ENCODE measurements at places on chromosomes 7 and 10.

DNA sequence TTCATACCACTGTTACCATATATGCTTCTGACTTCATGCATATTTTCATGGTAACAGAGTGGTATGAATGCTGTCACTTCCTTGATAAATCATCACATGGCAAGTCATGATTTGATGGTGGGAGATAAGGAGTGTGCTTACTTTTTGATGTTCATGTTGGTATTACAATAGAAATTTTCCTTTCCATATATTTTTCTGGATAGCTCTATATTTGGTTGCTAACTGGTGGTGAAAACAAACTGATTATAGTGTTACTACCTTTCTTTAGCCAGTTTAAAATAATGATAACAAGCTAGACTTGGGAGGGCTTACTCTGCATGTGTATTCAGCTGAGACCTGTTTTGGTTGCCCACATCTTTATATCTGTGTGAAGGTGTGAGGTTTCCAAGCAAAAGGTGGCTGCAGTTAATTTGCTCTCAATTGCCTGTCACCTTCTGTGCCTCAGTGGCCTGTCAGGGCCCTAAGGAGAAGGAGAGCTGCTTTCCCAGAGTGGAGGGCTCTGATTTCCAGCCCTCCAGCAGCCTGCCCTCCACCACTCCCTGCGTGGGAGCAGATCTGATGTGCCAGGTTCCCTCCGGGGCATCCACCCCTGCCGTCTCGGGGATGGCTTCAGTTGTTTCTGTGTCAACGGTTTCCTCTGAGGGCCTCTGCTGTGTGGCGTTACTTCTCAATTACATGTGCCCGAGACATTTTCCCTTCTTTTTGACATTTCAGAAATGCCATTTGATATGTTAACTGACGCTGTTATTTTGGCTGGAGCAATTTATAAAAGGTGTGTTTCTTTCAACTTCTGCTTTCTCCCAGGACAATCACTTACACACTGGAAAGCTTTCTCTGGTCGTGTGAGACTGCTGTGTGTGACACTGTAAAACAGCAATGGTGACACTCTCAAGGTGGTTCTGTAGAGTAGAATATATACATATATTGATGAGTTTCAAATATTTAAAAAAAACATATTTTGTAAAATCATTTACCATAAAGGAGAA lies 107.7 kb upstream of the KLF6 start:
- no peak for DNase-seq

DNA sequence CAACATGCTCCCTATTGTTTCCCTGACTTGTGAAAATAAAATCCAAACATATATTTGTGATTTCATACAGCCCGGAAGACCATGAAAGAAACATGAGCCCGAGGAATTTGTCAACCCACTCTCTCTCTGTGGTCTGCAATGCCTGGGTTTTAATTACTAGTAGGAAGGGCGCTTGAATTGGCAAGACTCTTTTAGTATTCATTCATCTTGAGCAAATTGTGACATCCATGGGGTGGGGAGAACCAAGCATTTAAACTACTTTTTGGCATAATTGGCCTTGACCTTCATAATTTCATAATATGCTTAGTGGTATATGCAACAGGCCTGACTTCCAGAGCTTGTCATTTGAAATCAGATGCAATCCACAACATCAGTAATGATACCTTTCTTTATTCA lies 142.4 kb upstream of the BMPER start:
- no peak for DNase-seq

GRCh38 chr7:133061357-133061756 lies 20.5 kb downstream of the CHCHD3 start:
- DNase-seq: no peak

- no peak for DNase-seq
These were observed 154.3 kb upstream of the PCBD1 start for GRCh38 chr10:71042699-71043098.

- DNase-seq: peak; percentile 24
These were observed 100.5 kb upstream of the PPIF start for GRCh38 chr10:79246606-79247275.

DNA sequence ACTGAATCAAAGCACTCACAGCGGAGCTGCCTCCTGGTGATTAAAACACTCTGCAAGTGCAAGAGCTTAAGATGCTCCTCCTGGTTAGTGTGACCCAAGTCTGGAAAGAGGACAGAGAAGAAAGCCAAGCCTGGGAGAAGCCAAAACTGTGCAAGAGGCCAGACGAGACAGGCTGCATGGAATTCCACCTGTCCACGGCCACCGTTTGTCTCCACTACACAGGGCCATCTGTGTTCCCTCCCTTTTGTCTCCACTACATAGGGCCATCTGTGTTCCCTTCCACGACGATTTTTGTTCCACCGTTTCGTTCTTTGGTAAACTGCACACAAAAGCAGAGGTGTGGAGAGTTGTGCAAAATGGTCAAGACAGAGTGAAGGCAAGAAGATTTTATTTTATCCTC lies 233.0 kb downstream of the DIP2C start:
- DNase-seq: no peak

DNA sequence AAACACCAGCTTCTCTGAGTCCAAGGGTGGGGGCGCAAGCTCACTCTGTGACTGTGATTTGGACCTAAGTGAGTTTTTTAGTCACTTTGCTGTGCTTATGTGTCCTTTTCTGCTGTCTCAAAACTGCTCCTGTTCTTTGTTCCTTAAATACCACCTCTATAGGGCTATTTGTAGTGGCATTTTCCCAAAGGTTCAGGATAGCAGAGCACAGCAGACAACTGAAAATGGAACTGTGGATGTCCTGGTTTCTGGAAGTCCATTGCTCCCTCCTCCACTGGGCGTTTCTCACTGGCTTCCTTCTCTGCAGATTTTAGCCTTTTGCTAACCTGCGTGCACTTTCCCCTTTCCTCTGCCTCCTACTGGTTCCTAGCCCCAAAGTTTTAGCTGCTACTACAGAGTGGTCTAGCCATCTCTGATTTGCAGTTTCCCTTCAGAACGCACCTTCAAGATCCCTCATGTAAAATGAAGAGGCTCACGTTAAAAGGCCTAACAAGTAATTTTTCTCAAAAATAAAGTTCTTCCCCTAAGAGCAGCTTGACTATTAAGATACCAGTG lies 25.6 kb downstream of the BLVRA start:
- DNase-seq: no peak

DNA sequence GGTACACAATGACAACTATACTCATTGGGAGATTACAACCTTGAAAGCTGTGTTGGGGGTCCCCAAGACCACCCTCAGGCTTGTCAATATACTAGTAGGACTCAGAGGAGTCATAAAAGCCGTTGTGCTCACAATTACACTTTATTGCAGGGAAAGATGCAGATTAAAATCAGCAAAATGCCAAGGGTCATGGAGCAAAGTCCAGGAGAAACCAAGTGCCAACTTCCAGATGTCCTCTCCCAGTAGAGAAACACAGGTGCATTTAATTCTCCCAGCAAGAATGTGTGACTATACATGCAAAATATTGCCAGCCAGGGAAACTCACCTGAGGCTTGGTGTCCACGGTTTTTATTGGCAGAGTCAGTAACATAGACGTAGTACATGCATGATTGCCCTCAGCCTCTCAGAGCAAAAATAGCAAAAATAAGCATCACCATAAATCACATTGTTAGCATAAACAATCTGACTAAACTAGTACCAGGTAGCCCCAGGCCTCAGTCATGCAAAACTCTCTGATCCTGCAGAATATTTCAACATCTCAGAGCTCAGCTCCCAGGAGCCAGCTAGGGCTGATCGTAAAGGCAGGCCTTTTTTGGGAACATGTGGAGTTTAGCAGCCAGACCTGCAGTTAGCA lies 50.7 kb downstream of the VIM start:
- no peak for DNase-seq

DNA sequence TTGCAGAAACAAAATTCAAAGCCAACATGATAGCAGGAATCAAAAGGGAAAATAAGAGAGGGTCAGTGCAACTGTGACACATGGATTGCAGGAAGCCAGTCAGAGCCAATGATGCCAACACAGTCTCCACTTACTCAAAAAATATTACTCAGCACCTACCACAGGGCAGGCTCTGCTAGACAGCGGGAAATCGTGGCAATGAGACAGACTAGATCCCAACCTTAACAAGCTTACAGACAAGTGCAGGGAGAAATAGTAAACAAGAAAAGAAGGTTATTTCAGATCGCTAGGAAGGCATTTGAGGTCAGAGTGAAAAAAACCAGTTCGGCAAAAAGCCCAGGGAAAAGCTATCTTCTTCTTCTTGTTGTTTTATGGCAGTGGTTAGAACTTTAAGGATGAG lies 45.2 kb upstream of the NPFFR1 start:
- no peak for DNase-seq

- DNase-seq: no peak
These were observed 15.0 kb downstream of the MTERF1 start for GRCh38 chr7:91865511-91865910.

- no peak for DNase-seq
These were observed 15.6 kb downstream of the GRK5 start for GRCh38 chr10:119222966-119223386.

GRCh38 chr7:99672573-99672972 lies 7.2 kb downstream of the CYP3A5 start:
- DNase-seq: no peak

DNA sequence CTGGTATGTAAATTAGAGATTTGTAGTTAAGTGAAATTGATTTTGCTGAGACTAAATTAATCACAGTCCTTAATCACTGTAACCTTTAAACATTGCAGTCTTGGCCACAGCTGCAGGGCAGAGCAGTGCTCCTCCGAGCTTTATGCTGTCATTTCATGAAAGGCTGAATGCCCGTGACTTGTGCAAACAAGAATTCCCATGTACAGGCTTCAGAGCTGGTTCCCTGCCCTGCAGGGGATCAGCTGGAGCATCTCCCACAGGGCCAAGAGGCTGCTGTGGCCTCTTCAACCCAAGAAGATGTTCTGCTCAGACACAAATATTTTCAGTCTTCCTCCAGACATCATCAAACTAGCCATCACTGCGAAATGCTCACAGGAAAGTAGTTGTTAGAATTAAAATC lies 419.1 kb downstream of the AUTS2 start:
- no peak for DNase-seq

DNA sequence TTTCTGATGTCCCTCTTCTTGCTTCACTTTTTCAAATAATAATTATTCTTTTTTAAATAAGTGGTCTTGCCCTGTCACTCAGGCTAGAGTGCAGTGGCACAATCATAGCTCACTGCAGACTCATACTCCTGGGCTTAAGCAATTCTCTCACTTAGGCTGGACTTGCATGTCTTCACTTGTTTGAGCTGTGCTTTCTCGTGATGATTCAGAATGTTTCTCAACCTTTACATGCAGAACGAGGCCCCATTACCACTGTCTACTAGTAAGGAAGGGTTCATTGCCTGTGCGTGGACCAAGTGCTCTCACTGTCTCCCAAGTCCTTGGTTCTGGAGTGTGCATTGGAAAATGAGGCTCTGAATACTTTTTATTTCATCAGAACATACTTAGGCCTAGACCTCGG lies 468.6 kb upstream of the COBL start:
- no peak for DNase-seq

Measured in Kasumi-1 (cell line).